ENCODE measurements at places on chromosomes 1 and 21.

DNA sequence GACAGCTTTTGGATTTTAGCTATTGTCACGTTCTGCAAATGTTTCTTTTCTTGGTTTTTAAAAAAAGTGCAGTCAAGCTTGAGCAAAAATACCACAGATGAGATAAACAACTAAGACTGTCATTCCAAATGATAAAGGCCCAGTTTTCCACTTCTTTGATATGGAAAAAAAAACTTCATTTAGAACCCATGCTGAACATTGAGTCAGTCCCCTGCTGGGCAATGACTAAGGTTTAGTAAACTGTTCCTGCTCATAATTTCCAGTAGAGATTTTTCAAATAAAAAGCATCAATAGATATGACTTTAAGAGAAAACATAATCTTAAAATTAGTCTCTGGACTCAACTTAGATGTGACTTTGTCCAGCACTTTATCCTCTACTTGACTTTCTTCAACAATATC, 167.9 kb upstream of the C8B start:
- DNase-seq, result no peak

DNA sequence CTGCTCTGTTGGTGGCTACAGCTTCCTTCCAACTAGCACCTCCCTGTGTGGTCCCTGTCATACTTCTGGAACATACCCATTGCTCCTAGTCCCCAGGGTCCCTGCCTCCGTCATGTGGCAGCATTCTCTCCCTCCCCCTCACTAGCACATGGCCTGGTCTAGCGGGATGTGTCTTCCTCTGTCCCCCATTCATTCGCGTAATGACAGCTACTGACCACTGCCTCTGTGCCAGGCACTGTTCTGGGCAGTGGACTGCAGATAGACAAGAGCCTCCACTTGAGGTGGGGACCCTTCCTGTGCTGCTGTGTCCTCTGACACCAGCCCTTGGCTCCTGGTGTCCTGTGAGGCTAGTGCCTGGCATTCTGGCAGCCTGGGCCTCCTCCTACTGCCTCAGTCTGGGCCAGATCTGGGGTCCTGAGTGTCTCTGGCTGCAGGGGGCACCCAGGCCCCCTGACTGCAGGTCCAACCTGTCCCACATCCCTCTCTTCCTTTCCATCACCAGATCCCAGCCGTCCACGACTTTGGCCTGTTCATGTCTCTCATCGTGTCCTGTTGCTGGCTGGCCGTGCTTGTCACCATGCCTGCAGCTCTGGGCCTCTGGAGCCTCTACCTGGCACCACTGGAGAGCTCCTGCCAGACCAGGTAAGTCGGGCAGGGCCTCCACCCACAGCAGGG, 38.1 kb downstream of the DISP3 start:
- no peak for DNase-seq

DNA sequence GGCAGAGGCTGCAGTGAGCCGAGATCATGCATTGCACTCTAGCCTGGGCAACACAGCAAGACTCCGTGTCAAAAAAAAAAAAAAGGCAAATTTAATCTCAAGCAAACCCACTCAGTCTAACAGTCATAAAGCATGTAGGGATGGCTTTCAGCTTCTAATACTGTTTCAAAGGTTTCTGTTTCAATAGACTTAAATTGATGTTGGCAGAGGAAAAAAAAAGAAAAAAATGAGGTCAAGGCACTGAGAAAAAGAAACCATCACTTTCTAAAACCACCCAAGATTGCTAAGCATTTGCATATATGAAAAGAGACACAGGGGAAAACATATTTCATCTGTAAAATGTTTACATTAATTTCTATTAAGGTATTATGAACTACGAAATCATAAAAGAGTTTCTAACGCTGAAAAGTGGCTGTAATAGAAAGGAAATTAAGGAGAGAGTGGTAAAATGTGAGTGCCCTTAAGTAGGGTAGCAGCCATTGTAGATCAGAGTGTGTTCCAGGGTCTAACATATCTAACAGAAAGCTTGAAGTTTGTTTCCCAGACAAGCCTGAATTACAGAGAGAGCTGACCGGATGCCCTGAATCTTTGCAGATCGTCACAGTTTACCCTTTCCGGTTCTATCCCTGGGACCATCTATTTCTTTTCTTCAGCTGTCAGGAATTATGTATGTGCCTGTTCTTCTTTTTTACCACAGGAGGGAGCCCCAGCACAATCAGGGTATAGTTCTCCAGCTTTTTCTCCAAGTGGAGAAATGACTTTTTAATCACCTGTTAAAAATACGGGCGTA, 70.0 kb downstream of the PLD5 start:
- DNase-seq, result no peak

GRCh38 chr1:12593621-12594066, 24.4 kb downstream of the DHRS3 start:
- DNase-seq, result no peak

DNA sequence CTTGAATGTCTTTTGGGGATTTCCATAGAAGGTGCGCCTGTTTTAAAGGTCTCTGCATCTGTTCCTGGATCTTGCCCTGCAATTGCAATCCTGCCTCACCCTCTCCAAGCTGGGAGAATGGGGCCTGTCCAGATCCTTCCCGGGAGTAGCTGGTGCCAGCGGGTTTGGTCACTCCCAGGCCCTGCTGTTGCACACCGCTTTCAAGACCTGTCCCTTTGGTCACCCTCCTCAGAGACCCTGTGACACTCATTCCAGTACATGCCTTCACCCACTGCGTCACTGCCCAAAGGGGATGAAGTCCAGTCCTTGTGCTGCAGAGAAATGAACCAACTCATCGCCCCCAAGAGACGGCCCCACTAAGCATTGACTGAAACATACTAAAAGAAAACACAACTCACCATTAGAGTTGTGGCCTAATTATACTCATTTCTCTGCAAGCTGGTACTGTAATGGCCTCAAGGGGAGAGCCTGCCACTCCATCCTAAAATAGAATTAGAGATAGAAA, 1.9 kb upstream of the IRF2BP2 start:
- DNase-seq, result no peak

DNA sequence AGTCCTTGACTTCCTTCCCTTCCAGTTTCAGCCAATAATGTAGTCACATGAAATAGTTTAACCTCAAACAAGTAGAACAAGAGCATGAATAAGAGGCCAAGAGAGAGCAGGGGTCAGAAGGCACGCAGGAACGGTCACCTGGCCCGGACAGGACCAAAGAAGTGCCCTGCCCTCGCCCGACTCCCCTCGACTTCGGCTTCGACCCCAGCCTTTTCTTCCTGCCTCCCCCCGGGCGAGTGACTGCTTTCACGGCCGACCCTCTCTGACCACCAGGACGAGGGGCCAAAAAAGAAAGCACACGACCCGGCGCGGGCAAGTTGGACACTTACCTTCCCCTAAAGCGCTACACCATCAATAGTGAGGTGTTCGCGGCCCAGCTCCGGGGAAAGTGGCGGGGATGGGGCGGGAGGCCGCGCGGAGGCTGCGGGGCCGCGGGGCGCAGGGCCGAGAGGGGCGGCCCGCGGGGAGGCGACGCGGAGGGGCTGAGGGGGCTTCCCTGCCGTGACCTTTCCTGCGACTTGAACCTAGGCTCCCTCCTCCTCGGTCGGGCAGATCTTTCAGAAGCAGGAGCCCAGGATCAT, 519 bp downstream of the RERE start:
- DNase-seq, result no peak

- no peak for DNase-seq
Measured at GRCh38 chr1:82390627-82391026, 589.9 kb downstream of the ADGRL2 start.

DNA sequence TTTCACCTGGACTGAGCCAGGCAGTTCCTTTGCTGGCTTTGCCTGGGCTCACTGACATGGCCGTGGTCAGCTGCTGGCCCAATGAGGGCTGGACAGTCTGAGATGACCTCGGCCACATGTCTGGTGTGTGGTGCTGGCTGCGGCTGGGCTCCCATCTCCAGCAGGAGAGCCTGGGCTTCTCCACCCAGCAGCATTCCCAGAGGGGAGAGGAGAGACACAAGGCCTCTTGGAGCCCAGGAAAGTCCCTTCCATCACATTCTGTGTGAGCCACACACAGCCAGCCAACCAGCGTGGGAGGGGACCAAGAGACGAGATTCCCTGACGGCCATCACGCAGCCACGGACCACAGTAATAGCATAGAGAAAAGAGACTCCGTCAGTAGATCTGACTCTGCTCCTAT, 21.1 kb upstream of the SUMO3 start:
- DNase-seq, result no peak

- no peak for DNase-seq
Measured at GRCh38 chr1:204989266-204990058, 53.5 kb upstream of the CNTN2 start.

DNA sequence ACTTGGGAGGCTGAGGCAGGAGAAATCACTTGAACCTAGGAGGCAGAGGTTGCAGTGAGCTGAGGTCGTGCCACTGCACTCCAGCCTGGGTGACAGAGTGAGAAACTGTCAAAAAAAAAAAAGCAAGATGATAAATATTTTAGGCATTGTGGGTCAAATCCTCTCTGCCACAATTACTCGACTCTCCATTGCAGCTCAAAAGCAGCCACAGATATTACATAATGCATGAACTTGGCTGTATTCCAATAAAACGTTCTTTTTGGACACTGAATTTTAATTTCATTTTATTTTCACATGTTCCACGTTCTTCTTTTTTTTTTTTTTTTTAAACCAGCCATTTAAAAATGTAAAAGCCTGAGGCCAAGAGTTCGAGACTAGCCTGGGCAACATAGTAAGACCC, 69.4 kb downstream of the TCP10L start:
- no peak for DNase-seq

- DNase-seq, result no peak
Measured at GRCh38 chr1:48616710-48617109, 144.7 kb upstream of the SPATA6 start.

GRCh38 chr1:227556288-227556687, 7.1 kb upstream of the ZNF678 start:
- no peak for DNase-seq

- DNase-seq, result no peak
Measured at GRCh38 chr1:43177691-43178090, 5.6 kb downstream of the CFAP57 start.

- no peak for DNase-seq
Measured at GRCh38 chr1:204087181-204087892, 14.4 kb downstream of the SOX13 start.

DNA sequence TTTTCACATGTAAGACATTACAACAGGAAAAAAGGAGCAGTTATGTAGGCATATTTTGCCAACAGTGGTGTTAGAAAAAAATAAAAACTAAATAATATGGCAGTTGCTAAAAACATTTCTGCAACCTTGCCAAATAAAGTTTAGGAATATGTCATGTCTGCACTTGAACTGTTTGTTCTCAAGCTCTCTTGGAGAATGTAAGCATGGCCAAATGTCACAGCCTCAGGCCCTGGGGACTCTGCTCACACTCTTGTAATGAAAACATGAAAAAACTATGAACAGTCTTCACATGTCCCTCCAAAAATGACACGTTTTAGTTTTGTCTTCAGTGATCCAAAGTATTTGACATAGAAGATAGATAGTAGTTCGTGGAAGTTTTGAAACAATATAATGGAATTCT, 753.3 kb downstream of the LTN1 start:
- DNase-seq, result no peak

DNA sequence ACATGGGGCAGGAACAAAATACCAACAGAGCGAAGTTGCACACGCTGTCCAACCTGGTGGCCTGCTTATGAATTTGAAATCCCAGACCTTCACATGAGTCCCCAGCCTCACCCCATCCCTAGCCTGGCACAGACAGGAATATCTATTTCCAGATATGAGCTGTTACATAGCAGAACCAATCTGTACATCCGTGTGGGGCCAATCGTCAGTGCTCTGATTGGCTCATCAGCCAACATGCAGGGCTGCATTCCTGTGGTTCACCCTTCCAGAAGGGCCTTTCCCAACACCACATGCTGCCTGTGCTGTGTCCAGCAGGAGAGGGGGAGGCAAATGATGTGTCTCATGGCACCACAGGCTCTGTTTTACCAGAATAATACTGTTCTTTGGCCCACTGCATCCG, 31.3 kb downstream of the CCN1 start:
- DNase-seq, result peak; percentile 82

DNA sequence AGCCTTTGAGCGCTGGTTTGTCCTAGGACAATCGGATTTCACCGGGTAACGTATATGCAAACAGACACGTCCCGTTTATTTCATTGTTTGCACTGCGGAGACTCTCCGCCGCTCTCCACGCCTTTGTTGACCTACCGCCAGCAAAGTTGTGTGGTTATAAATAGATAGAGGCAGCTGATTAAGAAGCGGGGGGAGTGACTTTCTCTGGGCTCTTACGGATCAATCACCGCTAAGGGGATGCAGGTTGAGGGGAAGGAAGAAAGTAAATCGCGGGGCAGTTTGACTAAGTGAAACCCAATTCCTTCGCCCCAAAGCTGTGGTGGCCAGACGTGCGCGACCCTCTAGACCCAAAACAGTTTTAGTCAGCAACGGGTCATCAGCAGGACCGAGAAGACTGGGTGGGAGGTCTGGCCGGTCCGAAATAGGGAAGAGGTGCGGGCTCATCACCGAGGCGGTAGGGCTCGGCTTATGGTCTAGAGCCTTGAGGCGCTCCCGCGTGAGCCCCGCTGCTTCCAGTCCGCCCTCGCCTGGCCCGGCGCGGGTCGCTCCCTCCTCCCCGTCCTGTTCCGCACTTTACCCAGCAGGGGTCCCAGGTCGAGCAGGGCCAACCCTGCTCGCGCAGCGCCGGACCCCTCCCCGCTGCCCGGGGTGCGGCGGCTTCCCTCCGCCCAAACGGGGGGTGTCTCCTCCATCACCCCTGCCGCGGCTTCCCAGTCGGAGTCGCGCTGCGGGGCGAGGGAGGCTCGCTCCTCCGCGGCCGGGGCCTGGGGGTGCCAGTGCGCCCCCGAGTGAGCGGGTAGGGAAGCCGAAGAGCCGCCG, 120.8 kb upstream of the RRP15 start:
- peak; percentile 64 for DNase-seq

- no peak for DNase-seq
Measured at GRCh38 chr1:185653615-185654014, 80.6 kb upstream of the HMCN1 start.

DNA sequence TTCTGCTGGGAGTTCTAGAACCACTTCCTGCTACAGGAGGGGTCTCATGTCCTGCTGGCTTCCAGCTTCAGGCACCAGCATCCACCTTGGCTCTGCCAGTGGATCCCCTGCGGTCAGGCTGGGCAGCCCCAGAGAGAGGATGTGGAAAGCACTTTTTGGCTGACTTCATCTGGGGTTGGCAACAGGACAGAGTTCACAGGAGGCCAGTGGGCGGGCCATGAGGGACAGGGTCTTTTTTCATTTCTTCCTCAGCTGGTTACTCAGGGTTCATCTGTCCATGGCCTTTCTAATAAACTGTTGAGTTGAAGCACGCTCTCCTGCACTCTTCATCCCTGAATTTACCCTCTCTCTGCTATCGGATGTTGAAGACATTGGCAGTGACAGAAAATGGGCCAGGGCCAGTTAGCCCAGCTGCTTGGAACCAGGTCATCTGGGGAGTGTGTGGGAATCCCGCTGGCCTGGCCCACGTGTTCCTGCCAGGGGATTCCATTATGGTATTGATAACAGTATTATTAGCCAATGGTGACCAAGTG, 45.2 kb downstream of the RPS6KA1 start:
- DNase-seq, result no peak

- no peak for DNase-seq
Measured at GRCh38 chr1:201990427-201990826, 8.0 kb downstream of the RNPEP start.

- no peak for DNase-seq
Measured at GRCh38 chr1:198797656-198798055, 158.8 kb downstream of the PTPRC start.

- no peak for DNase-seq
Measured at GRCh38 chr1:154536570-154536969, 21.9 kb downstream of the UBE2Q1 start.

All from T1000 (cell line).